Choroid plexus epithelial cell (primary cell): ENCODE measurements at places on chromosomes 3 and 15.
A peak's percentile ranks its signal among the peaks of the same experiment; 100 is the strongest.

- DNase-seq: no peak
Observed at GRCh38 chr3:15198686-15199085, 7.4 kb upstream of the CAPN7 start.

DNA sequence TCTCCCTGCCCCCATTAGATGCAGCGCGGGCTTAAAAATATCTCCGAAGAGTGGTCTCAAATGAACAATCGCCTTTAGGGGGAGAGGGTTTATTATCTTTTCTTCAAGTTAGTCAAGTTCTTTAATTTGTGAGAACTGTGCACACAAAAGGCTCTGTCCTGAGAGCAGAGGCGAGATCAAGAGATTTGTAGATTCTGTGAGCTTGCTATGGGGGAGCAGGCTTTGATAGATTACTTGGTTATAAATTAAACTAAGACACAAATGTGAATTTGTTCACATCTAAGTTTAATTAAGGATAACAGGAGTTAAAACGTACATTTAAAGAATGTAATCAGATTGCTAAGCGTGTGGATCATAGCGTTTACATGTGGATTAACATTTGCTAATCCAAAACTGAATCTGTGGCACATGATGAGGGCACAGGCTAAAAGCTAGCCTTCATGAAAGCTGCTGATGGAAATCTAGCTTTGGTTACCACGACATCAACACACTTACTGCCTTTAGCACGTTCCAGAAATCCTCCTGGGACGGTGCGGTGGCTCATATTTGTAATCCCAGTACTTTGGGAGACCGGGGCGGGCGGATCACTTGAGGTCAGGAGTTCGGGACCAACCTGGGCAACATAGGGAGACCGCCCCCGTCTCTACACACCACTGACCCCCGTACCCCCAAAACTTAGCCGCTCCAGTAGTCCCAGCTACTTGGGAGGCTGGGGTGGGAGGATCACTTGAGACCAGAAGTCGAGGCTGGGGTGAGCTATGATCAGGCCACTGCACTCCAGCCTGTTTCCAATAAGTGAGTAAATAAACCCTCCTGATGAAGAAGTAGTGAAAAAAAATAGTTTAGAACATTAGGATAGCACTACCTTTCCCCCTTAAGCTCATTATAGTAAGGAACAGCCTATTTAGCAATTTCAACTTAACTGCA lies 1.0 kb upstream of the PRTG start:
- peak; percentile 9 for DNase-seq

DNA sequence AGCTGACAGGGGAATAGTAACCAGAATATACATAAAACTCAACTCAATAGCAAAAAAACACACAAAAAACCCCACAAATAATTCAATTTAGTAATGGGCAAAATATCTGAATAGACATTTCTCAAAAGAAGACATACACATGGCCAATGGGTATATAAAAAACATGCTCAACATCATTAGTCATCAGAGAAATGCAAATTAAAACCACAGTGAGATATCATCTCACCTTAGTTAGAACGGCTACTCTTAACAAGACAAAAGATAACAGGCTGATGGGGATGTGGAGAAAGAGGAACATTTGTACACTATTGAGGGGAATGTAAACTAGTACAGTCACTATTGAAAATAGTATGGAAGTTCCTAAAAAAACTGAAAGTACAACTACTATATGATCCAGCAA lies 678.6 kb downstream of the MECOM start:
- DNase-seq: no peak

DNA sequence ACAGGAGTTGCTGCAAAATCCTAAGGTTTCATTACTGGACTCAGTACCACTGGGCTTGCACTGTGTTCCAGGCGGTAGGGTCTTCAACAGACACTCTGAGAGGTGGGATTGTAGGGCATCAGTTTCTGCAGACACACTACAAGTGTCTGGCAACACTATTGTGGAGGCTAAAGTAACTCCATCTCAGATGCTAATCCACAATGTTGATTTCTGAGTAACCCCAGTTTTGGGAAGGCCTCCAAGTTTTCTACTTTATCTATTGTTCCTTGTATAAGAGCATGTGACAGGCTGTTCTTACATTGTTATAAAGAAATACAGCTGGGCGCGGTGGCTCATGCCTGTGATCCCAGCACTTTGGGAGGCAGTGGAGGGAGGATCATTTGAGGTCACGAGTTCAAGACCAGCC lies 2.5 kb upstream of the ABHD5 start:
- no peak for DNase-seq

DNA sequence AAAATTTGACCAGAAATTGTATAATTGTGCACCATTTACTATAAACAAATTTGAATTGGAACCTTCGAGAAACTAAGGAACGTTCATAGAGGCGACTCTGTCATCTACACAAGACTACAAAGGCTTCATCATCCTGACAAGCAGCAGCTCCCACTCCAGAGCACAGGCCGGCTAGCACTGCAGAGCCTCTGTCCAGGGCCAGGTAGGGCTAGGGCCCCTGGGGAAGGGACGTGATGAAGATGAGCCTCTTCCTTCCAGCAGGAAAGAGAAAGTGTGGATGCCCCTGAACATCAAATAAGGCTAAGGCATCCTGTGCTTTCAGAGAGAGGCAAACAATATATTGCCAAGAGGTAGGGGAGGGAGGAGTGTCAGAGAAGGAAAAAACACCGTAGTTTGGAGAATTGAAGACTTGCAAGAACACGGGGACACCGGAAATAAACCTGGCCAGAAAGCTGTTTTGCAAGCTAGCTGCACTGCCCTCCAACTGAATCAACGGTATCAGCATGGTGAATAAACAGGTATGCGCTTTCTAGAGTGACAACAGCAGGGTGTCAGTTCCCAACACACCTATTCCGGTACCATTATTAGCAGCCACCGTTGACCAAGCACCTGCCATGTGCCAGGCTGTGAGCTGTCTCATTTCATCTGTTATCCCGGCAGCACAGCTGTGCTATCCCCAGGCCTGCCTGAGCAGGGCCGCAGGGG lies 12.4 kb downstream of the XXYLT1 start:
- peak; percentile 45 for DNase-seq

- no peak for DNase-seq
Observed at GRCh38 chr3:64157150-64158035, 67.9 kb downstream of the PRICKLE2 start.

DNA sequence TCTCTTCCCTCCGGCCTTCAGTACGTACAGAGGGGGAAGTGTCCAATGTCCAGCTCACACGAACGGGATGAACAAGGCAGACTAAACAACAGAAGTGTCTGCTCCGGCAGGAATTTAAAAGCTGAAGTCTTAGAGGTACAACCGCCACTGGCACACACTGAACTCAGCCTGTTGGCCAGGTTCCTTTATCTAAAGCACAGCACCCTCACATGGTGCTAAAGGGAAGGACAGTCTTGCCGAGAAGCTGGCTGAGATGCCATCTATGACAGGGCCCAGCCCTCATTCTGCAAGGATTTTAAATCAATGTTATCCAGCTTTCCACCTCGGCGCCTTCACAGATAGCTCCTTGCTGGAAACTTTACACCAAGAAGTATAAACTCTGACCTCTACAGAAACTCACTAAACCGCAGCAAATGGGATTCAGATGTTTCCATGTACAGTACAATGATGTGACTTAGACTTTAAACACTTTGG lies 2.8 kb downstream of the ADAMTS17 start:
- DNase-seq: peak; percentile 77

- DNase-seq: no peak
Observed at GRCh38 chr3:10915376-10915775, 77.2 kb upstream of the SLC6A1 start.

- no peak for DNase-seq
Observed at GRCh38 chr3:129604767-129605166, 1.7 kb downstream of the PLXND1 start.

DNA sequence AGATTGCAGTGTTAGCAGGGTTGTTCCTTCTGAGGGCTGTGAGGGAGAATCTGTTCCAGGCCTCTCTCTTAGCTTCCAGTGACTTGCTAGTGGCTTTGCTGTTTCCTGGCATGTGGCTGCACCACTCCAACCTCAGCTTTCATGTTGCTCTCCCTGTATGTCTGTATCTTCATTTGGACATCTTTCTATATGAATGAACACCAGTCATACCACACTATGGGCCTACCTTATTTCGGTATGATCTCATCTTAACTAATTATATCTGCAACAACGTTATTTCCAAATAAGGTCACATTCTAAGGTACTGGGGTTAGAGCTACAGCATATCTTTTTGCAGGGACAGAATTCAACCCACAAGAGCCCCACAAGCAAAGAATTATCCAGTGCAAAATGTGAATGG lies 356.7 kb upstream of the UMPS start:
- no peak for DNase-seq

GRCh38 chr3:126936853-126937425 lies 46.0 kb upstream of the PLXNA1 start:
- DNase-seq: no peak

DNA sequence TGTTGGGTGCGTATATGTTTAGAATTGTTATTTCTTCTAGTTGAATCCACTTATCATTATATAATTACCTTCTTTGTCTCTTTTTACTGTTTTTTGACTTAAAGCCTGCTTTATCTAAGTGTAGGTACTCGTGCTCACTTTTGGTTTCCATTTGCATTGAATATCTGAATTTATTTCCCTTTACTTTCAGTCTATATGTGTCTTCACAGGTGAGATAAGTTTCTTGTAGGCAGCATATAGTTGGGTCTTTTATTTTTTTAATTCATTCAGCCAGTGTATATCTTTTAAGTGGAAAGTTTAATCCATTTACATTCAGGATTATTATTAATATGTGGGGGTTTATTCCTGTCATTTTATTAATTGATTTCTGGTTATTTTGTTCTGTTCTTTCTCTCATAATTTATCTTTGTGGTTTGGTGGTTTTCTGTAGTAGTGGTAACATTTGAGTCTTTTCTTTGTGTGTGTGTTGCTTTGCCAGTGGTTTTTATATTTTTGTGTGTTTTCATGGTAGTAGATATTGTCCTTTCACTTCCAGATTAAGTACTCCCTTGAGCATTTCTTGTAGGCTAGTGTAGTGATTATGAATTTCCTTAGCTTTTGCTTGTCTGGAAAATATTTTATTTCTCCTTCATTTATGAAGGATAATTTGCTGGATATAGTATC lies 27.3 kb downstream of the STT3B start:
- DNase-seq: no peak

DNA sequence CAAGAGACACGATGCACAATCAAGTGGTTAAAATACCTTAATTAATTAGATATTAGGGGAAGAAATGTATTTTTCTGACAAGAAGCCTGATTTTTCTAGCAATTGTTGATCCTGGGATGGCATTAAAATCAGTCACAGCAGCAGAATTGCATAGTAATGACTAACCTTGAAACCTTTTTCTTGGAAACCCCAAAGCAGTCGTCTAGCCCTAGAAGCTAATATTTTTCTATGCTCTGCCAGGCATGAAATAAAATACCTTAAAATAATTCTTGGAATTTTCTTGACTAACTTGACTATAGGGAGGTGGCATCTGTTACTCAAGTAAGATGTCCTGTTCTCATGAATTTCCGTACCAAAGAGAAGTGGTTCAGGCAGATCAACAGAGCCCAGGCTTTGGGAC lies 204.1 kb downstream of the THRB start:
- peak; percentile 10 for DNase-seq

- peak; percentile 78 for DNase-seq
Observed at GRCh38 chr3:150528354-150528797, 17.9 kb downstream of the SERP1 start.

- DNase-seq: no peak
Observed at GRCh38 chr3:46965151-46965550, 11.4 kb downstream of the CCDC12 start.

DNA sequence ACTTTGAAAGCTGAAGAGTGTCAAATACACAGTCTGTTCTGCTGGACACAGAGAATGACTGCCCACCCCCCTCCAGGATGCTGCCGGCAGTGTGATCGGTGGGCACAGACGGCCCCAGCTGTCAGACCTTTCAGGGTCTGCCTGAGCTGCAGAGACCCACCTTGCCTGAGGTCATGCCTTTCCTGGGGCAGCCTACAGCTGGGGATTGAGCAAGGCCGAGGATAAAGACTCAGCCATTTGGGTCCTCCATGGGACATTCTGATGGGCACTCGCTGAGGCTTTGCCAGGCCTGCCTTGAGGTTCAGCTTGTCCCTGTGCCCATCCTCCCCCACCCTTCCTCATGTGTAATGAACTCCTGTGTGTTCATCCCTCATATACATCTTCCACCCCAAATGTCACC lies 102.3 kb upstream of the SMAD3 start:
- DNase-seq: no peak

DNA sequence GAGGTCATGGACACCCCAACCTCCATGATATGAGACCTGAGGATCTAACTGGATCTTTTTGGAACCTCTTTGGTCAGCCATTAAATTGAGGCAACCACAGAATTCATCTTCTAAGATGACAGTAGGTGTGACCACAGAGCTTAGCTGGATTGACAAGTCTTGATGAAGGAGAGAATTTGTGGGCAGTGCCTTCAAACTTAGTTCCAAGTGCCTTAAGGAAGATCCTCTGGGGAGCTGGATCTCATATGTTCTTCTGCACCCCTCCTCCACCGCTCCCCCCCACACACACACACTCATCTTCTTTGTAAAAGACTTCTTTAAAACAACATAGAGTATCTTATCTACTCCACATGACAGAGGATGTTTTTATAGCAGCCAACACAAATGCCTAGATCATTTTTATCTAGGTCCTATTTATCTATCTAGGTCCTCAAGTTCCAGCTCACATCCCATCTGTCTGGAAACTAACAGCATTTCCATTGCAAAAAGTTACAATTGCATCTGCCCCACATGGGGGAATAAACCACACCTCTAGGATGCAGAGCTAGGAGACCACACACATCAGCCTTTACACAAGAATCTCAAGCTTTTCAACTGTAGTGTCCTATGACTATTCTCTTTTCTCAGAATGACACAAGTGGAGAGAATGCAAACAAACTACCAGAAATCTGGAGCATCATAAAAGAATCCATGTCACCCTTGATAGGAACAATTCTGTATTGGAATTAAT lies 37.4 kb downstream of the WWTR1 start:
- peak; percentile 79 for DNase-seq

- DNase-seq: peak; percentile 31
Observed at GRCh38 chr15:80234883-80235282, 17.1 kb downstream of the CTXND1 start.

DNA sequence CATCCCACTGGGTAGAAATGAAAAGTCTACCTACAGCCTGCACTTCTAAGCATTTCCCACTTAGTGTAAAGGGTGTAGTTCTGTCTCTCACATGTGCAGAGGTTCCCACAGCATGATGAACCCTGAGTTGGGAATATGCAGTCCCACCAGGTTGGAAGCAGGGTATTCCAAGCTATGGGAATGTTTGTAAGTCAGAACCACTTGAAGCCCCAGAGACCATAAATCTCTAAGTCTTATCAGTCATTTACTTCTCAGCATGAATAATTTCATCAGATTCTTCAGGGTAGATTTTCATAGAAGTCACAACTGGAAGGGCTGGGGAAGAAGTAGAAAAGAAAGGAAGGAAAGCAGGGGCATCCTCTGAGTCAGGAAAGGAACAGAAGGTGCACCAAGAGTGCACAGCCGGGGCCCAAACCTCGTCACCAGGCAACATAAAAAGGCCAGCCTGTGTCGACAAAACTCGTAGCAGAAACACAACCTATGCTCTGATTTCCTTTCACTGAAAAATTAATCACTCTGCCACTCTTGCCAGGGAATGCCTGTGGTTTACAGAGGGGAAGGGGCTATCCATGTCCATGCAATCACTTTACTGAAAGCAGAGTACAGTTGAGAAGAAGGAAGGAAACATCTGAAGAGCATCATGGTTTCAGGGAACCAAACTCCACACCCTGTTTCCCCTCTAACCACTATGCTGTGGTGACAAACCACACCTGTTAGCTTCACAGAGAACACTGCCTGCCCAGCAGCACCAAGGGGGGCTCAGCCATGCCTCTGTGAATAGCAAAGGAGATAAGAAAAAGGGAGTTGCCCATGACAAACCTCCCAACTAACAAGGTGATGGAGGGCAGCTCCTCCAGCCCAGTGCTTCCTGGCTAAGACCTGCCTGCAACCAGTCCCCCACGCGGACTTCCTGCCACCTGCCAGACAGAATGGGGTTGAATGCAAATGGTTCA lies 40.5 kb downstream of the SH3BP5 start:
- DNase-seq: peak; percentile 64
